Esophagus muscularis mucosa (tissue), 4 donors: ENCODE measurements at places on chromosomes 4 and X. TPM values are rescaled to one million over a fixed set of nuclear protein-coding genes. Genes with fewer than 3 reads are reported as not detected.

Gene SLIT2
- total RNA-seq, result 95.9 TPM

Gene NLGN4X
- 6.5 TPM for total RNA-seq

DNA sequence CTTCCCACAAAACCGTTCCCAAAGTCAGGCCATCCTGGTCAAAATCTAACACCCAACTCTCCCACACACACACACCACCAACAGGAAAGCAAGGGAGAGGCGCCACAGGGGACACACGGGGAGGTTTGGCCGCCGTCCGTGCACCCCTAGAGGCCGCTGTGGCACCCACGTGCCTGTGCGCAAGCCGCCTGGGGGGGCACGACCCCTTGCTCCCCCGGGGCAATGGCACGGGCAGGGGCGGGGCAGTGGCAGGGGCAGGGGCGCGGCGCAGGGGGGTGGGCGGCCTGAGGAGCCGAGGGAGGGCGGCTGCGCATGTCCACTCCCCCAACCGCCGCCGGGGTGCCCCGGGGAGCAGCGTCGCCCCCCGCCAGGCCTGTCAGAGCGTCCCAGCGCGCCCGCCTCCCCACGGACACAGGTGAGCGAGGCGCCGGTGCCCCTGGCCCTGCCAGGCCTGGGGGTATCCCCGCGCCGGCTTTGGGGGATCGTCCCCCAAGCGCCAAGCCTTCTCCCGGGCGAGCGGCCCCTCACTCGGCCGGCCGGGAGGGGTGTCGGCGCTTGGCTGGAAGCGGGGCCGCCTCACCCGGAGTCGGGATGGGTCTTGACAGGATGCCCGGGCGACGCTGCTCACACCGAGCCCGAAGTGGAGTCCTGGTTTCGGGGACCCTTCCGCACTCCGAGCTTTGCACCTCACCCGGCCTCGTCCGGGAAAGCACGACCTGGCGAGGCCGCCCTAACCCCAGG, at the start of gene ERAS:
TSS of gene ERAS (plus strand) at position 379 of the 741 bp plus-strand sequence. CDS start 2,611 bp downstream, outside the sequence.
- no peak for DNase-seq

- DNase-seq, result no peak
Observed at GRCh38 chr4:69689599-69689998, 36.6 kb upstream of the UGT2A1 start.

- no peak for DNase-seq
Observed at GRCh38 chr4:10619855-10620254, 64.7 kb downstream of the CLNK start.

GRCh38 chr4:106978046-106978774, 57.9 kb downstream of the DKK2 start:
- no peak for DNase-seq

DNA sequence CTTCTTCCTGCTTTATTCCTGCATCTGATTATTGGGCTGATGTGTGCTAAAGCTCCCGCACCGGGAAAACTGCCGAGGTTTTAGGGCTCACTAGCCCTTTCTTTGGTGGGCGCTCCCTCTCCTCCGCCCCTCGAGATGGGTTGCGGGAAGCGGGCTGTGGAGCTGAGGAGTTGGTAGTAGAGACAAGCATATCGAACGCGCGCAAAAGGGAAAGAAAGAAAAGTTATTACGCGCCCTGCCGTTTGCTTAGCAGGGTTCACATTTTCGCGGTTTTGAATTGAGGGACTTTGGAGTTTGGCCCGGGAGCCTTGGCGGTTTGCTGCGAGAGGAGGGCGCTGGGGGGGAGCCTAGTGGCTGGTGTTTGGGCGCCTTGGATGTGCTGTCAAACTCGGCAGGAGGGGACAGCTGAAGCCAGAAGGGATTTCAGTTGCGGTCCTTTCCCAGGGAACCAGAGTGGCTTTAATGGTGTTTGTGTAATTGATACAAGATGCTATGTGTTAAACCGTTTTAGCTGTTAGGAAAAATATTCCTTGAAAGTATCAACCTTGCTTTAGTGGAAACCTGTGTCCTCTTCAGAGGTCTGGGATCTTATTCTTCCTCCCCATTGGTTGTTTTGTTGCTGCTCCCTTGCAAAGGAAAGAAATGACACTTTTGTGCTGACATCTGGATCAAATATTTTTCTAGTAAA, 1.1 kb downstream of the GAB1 start:
- no peak for DNase-seq

DNA sequence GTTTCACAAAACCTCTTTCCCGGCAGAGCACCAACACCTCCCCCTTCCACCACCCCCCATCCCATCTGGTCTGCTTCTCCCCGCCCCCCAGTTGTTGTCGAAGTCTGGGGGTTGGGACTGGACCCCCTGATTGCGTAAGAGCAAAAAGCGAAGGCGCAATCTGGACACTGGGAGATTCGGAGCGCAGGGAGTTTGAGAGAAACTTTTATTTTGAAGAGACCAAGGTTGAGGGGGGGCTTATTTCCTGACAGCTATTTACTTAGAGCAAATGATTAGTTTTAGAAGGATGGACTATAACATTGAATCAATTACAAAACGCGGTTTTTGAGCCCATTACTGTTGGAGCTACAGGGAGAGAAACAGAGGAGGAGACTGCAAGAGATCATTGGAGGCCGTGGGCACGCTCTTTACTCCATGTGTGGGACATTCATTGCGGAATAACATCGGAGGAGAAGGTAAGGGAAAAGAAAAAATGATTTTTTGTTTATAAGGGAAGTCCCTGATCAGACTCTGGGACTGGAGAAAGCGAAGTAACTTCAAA, at the start of gene PDGFRA:
TSS of gene PDGFRA (plus strand) at position 333 of the 541 bp plus-strand sequence. CDS start 29,476 bp downstream, outside the sequence.
- DNase-seq, result peak; percentile 96

DNA sequence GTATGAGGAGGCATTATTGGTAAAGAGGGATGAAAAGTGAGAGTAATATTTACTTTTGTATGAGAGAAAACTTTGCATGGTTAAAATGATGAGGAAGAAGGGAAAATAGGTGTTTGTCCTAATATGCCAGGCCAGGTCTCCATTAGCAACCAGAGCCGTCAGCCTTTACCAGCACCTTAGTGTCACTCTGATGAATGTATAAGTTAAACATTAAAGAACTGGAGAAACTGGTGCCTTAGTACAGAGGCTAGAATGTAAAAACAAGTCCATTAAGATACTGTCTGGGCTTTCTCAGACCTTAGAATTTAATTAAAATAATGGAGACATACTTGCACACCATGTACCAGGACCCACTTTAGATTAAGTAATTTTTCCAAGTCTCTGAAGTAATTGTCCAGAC, 222.3 kb downstream of the FAM47A start:
- DNase-seq, result no peak

- DNase-seq, result no peak
Observed at GRCh38 chr4:109548655-109549054, 11.4 kb upstream of the MCUB start.

- DNase-seq, result no peak
Observed at GRCh38 chr4:137267024-137267423, 265.3 kb downstream of the PCDH18 start.

DNA sequence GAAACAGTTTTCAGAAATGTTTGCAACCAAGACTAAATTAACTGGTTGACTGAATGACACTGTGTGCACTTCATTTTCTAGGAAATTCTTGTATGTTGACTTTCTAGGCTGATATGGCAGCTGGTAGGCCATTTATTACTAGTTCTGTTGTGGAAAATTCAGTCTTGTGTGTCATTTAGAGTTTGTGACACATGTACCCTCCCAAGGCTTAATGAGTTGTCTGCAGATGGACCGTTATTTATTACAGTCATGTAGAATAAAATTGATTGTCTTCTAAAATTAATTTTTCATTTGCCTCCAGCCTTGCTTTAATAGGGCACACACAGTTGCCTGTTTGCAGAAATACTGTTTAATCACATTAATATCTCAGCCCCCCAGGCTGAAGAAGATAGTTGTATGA, 30.7 kb downstream of the DACH2 start:
- DNase-seq, result no peak

DNA sequence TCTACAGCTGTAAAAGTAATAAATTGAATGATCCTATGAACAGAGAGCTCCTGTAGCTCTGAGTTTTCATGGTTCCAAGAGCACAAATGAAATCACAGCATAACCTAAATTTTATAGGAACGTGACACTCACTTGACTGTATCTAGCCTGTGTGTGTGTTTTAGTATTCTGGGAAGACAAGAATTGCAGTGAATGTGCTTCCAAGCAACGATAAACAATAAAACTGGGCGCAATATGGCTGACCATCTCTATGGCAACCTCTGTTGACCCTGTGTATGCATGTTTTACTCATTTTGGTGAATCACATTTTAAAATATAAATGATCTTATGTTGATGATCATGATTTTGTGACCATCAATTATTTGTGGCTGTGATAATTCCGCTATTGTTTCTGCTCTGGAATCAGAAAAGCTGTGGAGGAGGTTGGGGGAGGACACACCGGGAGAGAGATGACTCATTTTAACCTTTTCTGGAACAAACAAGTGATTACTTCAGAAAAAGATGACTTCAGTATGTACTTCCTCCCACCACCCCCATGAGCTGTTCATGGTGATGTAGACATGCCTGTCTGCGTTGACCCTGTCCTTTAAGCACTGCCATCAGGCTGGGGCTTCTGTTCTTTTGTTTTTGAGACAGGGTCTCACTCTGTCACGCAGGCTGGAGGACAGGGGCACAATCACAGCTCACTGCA, 31.8 kb downstream of the USP11 start:
- DNase-seq, result no peak

DNA sequence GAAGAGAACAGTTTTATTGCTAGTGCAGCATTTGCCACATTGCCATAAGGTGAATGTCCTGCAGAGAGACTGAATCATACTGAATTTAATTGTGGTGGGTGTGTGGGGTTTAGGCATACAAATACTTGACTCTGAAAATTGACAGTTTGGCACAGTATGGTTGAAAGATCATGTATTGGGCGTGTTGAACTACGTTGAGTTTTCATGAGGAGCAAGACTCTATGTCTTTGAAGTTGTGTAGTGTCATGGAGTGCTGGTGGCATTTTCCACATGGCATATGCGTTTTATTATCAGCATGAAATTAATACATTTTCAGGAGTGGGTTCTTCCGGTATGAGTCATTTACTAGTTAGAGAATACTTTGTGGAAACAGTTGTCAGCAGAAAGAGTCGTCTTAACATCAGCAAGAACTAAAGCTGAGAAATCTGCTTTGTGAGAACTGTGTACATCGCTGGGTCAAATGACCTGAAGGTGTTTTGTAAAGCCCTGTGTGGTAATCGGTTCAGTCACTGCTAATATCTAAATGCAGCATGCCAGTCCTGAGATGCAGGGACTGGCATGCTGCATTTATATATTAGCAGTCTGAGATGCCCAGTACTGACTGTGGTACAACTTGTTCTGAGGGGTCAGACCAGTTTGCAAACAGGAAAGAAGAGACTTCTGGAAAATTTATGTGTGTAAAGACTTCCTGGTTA, 50.3 kb downstream of the ARHGAP10 start:
- no peak for DNase-seq

- no peak for DNase-seq
Observed at GRCh38 chrX:56726605-56727004, 2.4 kb upstream of the NBDY start.
